ENCODE measurements at places on chromosomes 12 and 14. TPM values are rescaled to one million over a fixed set of nuclear protein-coding genes. Genes with fewer than 3 reads are reported as not detected.

GRCh38 chr12:41784957-41785356 lies 359.7 kb downstream of the GXYLT1 start:
- DNase-seq: no peak

GRCh38 chr12:127588249-127588648 lies 678.7 kb upstream of the TMEM132C start:
- peak; percentile 18 for DNase-seq

- peak; percentile 71 for DNase-seq
These were observed 76.8 kb downstream of the HSD17B6 start for GRCh38 chr12:56839915-56840325.

DNA sequence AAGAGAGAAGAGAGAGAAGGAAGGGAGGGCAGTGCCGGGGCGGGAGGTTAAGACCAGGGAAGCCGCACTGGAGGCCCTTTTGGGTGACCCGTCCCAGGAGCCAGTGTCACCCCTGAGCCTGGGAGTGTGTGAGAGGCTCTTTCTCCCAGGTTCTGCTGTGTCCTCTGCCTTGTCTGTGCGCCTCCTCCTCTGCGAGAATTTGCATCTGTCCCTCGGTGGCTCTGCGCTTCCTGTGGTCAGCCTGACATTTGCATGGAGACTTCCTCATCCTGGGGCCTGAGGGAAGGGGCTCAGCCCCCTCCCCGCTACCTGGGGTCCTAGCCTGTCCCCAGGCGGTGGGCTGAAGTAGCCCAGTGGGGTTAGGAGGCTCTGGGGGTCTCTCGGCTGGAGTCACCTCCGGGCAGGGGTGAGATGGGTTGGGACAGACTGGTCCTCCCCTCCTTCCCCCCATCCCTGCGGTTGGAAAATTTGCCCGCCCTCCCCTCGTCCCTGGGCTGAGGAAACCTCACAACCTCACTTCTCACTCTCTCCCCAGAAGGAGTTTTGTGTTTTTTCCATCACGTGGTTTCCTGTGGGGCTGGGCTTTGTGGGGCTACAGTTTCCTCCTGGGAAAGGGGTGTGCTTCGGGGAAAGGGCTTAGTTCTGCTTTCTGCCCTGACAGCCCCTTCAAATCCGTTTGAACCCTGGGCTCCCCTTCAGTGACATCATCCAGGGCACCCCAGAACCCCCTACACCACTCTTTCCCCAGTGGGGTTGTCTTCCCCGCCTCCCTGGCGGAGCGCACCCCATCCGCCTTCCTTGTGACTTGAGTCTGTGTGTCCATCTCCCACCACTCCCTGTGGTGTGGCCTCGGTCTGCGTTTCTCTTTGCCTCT lies 2.5 kb downstream of the PTPN6 start:
- peak; percentile 22 for DNase-seq

DNA sequence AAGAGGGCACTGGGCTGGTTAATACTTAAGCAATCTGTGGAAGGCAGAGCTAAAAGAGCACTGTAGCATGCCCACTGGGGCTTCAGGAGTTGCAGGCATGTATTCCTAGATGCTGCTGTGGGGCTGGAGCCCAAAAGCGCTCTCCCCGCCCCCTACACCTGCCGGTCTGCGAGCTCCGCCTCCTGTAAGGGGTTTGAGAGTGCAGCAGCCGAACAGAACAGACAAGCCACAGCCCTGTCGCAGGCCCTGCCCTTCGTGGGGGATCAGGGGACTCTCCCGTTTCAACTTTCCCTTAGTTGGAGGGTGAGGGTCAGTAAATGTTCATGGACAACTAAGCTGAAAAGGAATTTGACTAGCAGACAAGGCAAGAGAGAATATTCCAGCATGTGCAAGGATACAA lies 17.6 kb downstream of the SLC38A6 start:
- DNase-seq: no peak

DNA sequence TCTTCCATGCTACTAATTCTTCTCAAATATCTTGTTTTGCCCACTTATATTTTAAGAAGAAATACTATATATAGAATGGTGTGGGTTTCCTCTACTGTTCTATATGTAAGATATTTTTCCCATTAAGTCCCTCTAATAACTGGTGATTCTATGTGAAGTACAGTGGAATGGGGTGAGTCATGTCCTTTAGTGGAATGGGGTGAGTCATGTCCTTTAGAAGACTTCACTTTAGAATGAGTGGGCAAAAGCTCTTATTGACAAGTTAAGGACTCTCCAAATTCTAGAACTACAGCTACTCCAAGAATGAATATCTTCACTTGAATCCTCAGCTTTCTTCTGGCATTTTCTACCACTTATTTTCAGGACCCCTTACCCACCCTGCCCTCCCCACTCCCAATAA lies 349.9 kb downstream of the ETNK1 start:
- DNase-seq: peak; percentile 90

DNA sequence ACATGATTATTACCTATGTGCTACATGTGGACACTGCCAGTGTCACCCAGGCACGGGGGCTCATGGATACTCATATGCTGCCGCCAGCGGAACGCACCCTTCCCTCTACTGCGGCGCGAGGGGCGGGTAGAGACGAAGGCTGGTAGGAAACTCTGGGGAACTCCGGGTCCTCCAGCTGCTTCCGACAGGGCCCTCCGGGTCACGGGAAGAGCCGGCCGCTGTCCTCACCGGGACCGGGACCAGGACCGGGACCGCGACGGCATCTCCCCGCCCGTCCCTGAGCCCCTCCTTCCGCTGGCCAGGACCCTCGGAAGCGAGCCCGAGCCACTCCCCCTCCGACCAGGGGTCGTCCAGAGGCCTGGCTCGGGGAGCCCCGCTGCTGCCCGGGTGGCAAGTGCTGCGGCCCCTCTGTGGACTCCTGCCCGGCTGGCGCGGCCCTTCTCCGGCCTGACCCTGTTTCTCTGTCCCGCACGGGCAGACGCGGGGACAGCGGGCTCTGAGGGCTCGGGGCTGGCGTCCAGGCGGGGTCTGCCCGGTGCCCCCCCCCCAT lies 209.6 kb downstream of the ADGRD1 start:
- DNase-seq: no peak

The CEBPE gene
- not detected for total RNA-seq

The PELI2 gene
- 5.2 TPM for total RNA-seq

All from fibroblast of villous mesenchyme (primary cell).